ENCODE measurements at places on chromosomes 7 and 10.
A peak's percentile ranks its signal among the peaks of the same experiment; 100 is the strongest.

- DNase-seq = no peak
Observed at GRCh38 chr7:132251327-132251659, 325.0 kb downstream of the PLXNA4 start.

DNA sequence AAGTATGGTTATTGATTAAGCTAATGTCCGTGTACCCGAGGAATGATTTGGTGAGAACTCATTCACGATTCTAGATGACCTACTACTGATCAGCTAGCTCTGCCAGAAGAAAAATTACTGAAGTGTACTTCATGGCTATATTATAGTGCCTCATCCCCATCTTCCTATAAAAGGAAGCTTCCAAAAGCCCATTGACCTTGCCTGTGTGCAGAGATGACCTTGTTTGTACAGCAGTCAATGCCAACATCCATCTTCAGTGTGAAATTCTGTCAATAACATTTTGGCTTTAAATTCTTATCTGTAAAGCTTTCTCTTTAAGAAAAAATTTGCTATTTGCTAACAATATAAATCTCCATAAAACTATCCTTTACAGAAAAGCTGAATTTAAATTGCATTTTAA, 315.7 kb downstream of the THSD7A start:
- no peak for DNase-seq

DNA sequence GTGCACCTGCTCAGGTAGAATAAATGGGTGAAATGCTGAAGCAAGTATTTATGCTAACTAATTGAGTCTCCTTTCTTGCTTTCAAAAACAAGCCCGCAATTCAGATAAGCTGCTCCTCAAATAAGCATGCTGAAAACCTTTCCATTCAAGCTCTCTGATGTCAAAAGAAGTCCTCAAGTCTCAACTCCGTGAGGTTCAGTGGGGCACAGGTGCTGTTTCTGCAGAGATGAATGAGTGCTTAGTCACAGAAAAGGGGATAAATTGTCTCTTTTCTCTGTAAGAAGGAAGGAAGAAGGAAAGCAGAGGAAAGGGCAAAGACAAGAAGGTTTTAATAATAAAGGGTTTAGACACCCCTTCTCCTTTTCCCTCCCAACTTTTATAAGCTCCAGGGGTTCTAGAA, 229.8 kb upstream of the NPY start:
- DNase-seq = no peak

DNA sequence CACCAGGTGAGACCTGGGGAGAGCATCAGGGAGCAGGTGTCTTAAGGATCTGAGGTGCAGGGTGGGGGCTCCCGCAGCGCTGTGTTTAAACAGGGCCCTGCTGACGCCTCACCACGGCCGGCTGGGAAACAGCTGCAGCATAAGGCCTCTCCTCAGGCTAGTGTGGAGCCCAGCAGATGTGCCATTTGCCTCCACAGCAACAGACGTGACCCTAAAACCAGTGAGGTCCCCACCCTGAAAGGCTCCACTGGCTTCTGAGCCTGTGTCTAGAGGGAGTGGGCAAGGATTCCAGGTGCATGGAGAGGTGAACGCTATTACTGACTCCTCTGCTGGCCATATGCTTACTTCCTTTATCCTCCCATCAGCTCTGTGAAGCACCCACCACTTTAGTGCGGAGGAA, 47.8 kb downstream of the SYPL1 start:
- DNase-seq = no peak

DNA sequence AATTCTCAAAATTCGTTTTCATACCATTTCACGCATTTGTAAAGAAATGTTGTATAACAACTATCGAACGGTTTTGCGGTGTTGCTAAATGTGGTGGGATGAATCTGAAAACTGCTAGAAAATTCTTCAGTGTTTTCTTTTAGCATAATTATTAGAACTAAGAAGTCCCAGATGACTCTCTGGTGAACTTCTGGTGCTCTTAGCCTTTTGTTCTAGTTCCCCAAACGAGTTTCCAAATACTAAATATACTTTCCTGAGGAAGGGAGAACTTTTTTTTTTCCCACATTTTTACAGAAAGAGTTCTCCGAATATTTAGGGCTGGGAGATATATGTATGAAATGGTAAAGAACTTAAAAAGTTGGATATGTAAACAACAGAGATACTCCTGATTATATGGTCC, 82.5 kb downstream of the ICA1 start:
- no peak for DNase-seq

DNA sequence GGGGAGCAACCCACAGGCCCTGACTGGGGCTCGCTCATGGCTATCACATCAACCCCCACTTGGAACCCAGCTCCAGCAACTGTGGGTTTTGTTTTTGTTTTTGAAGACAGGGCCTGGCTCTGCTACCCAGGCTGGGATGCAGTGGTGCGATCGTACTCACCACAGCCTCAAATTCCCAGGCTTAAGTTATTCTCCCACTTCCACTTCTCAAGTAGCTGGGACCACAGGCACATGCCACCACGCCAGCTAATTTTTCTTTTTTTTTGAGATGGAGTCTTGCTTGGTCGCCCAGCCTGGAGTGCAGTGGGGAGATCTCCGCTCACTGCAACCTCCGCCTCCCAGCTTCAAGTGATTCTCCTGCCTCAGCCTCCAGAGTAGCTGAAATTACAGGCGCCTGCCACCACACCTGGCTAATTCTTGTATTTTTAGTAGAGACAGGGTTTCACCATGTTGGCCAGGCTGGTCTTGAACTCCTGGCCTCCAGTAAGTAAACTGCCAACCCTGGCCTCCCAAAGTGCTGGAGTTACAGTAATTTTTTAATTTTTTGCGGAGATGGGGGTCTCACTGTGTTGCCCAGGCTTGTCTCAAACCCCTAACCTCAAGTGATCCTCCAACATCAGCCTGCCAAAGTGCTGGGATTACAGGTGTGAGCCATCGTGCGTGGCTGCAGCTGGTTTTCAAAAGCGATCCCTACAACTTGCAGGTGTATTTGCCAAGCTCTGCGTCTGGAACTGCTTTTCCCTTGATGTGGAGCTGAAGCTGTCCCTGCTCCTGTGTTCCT, 228.7 kb downstream of the SKIDA1 start:
- no peak for DNase-seq

DNA sequence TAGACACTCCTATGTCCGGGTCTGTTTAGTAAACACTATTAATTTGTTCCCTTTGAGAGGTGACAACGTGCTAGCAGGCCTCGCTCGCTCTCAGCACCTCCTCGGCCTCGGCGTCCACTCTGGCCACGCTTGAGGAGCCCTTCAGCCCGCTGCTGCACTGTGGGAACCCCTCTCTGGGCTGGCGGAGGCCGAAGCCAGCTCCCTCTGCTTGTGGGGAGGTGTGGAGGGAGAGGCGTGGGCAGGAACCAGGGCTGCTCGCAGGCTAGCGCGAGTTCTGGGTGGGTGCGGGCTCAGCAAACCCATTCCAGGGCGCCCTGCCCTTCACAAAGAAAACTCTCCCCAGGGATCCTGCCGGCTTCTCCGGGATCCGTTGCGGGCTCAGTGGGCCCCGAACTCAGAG, 144.4 kb upstream of the CDCA7L start:
- DNase-seq = no peak

DNA sequence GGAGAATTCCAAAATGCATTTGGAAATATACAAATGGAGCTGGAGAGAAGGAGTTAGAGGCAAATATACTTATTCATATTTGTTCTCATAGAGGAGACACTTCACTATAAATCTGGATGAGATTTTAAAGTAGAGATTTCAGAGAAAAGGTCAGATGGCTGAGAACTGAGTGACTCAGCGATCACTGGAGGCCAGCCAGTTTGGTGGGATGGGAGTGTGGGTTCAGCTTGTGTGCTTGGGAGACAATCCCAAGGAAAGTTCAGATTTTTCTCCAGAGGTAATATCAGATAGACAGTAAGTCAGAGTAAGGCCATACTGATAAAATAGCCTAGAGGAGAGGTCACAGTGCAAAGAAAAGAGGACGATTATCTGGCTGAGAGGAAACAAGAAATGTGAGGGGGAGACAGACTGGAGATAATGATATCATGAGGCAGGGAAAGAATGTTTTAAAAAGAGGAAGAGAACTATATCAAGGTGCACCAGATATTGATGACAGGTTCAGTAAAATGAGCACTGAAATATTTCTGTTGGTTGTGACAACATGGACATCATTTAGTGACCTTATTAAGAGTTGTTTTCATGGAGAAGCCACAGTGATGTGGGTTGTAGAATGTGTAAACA, 67.0 kb downstream of the MDFIC start:
- no peak for DNase-seq

- peak; percentile 70 for DNase-seq
Observed at GRCh38 chr10:52308251-52309031, 5.6 kb upstream of the DKK1 start.

GRCh38 chr10:11272915-11273389, 255.3 kb downstream of the CELF2 start:
- no peak for DNase-seq

DNA sequence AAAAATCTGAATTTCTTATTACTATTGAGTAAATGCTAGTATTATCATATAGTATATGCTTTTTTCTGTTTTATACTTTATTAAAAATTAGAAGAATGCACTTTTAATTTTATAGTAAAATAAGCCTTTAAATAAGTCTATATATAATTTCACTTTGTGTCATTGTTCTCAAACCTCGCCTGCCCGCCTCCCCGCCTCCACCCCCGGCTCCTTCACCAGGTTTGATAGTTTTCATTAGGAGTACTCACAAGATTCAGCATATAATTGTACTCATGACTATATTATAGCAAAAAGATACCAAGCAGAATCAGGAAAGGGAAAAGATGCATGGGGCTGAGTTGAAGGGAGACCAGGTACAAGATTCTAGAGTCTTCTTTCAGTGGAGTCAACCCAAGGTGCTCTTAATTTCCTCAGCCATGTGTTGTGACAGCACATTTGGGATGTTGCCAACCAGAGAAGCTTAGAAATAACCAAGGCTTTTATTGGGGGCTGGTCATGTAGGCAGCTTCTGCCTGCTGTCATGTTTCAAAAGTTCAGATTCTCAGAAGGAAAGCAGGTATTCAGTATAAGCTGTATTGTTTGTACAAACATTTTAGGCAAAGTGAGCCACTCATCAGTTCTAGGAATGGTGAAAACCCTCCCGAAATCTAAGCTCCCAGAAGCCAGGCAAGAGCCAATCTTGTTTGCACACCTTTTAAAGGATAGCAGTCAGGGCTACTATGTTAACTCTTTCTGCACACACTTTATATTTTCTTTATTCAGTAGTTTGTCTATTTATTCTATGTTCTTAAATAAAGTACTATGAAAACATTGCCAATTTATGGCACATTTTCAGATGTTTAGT, 12.3 kb downstream of the NHLRC2 start:
- DNase-seq = no peak

DNA sequence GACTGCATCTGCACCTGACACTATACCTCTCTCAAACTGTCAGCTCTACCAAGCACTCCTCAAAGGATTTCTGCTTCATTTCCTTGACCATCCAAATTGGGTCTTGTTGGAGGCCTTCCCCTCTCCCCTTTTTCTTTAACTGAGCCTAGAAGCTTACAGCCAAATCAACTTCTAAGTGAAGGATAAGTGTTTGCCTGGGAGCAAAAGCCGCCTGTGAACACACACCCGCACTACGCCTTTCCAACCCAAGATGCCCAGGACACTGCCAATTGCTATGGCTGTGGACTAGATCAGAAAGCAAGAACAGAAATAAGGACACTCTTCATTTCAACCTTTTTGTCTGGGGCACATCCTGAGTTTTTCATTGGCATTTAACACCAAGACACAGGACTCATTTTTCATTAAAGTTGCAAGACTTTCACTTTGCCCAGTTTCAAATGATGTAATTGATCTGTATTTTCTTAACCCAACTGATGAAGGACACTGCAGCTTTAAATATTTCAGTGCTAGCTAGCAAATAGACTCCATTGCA, 52.8 kb downstream of the CPEB3 start:
- DNase-seq = no peak

DNA sequence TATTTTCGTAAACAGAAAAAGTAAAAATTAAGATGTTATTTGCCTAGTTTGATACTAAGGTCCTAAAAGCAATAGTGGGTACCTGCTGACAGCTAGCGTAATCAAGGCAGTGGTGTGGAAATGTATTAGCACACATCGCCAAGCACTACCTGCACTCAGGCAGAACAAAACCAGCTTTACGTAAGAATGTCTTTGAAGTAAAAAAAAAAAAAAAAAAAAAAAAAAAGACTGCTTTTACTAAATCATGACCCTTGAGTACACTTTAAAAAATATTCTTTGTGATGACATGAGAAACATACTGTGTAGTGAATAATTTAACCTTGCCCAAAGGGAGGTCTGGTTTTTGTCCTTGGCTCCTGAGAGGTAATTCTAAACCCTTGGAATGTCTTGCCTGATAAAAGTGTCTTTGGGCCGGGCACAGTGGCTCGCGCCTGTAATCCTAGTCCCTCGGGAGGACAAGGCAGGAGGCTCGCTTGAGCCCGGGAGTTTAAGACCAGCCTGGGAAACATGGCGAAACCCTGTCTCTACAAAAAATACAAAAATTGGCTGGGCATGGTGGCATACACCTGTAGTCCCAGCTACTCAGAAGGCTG, 12.7 kb downstream of the XRCC2 start:
- no peak for DNase-seq

All from renal cortex interstitium (tissue), 15 donors.